ENCODE measurements at places on chromosomes 2 and 18.

GRCh38 chr2:232539298-232540231, at the start of gene CHRNG:
Gene CHRNG (plus strand): TSS chr2:232539692. CDS start chr2:232539748, 56 bp downstream.
- DNase-seq = no peak

- no peak for DNase-seq
Measured at GRCh38 chr2:96140941-96141623, 2.8 kb upstream of the ASTL start.

DNA sequence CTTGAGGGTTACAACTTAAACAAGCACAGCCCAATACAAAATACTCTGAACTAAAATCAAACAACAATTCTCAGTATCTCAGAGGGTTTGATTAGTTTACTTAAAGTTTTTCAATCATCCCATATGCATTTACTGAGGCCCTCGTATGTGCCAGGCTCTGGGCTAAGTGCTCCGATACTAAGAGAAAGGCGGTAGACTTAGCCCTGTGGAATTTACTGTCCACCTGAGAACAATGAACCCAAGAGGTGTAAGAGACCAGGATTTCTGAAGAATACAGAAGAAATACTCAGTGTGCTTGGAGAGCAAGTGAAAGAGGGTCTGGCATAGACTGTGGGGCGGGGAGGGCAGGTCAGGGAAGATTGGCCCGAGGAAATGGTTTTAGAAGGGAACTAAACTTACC, 25.1 kb upstream of the SCYGR1 start:
- DNase-seq = no peak

GRCh38 chr2:217512259-217512658, 490.5 kb downstream of the TNS1 start:
- DNase-seq = no peak

GRCh38 chr2:239943571-239943970, 81.6 kb downstream of the NDUFA10 start:
- DNase-seq = no peak

GRCh38 chr2:96404446-96405373, 69.1 kb downstream of the NCAPH start:
- no peak for DNase-seq

DNA sequence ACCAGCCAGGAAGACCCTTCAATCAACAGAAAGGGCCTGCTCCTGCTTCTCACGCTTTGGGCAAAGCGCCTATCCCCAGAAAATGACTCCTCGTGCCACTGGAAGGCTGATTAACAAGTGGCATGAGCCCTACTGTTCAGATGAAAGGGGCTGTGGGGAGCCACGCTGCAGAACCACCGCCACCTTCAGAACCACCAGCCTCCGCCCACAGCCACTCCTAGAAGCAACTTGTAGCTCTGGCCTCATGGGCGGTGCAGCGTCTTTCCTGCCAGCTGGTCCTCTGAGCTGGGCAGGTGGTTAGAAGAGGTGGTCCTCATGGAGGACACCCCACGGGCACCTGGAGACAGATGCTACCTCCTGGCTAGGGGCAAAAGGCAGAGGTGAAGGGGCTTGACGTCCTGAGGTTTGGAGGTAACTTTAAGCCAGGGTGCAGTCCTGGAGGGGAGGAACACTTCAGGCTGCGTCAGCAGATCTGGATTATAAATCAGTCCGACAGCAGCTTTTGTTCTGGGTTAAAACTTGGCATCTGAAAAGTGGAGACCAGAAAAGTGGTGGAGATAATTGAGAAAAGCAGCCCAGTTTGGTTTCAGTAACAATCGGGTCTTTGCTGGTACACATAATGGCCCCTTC, 861 bp upstream of the SEMA4C start:
- no peak for DNase-seq

DNA sequence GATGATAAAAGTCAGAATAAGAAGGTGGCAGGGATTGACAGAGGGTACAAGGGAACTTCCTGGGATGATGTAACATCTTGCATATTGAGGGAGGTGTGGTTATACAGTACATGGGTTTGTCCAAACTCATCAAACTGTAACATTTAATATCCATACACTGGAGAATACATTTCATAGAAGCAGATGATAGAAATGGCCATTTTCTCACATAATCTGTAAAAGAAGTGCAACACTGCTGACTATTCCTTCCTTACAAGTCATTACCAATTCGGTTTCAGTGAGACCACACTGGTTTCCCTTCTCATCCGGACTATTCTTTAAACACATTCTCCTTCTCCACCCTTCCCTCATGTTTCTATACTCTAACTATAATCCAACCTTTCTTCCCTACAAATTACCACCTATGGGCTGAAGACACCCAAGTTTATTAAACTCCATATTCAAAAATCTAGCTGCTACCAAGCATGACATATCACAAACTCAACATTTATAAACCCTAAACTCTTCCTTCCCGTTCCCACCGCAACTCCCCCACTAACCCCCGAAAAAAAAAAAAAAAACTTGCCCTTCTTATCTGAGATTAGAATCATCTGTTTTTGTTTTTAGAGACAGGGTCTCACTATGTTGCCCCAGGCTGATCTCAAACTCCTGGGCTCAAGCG, 1.6 kb downstream of the COX7A2L start:
- DNase-seq = no peak

DNA sequence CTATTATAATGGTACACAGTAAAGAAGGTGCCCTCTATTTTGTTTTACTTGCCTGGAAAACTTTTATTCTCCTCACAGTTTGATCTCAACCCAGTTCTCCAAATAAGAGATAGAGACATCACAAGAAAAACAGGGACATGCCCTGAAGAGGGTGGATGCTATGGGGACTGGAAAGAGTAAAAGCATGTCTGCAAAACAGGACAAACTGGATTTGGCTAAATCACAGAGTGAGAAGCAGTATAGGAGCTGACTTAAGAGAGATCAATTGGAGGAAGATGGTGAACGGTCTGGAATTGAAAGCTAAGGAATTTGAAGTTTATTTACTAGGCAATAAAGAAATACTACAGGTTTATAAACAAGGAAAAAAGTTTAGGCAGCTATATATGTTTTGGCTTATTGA, 33.0 kb downstream of the SP140L start:
- no peak for DNase-seq

DNA sequence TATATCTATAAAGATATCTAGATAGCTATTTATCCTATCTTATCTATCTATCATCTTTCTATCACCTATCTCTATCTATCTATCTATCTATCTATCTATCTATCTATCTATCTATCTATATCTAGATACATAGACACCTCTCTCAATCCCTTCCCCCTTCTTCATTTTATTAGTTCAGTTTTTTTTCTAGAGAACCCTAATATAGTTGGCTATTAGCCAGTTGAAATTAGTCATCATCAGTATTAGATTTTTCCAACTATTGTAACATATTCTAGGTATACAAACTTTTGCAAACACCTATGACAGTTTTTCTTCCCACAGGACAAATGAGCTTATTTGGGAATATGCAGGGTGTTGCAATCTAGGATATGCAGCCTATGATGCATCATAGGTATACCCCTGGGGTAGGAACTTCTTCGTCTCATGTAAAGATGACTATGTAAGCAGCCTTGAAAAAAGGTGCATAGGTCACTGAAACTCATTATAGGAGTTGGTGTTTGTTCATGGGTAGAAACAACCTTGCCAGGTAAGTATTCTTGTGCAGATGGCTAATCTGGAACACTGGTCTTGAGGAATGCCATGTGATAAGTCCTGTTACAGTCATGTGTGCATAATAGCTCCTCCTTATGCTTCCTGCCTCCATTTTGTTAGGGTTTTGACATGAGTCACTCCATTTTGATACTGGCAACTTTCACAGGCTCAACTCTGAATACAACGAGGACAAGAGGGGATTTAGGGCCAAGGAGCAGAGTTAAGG, 160.7 kb upstream of the ZSWIM2 start:
- DNase-seq = no peak

- no peak for DNase-seq
Measured at GRCh38 chr18:61502472-61502871, 169.2 kb downstream of the CDH20 start.

GRCh38 chr2:72126186-72127100, 21.2 kb downstream of the CYP26B1 start:
- no peak for DNase-seq

- no peak for DNase-seq
Measured at GRCh38 chr2:191950132-191950874, 103.4 kb upstream of the CAVIN2 start.

DNA sequence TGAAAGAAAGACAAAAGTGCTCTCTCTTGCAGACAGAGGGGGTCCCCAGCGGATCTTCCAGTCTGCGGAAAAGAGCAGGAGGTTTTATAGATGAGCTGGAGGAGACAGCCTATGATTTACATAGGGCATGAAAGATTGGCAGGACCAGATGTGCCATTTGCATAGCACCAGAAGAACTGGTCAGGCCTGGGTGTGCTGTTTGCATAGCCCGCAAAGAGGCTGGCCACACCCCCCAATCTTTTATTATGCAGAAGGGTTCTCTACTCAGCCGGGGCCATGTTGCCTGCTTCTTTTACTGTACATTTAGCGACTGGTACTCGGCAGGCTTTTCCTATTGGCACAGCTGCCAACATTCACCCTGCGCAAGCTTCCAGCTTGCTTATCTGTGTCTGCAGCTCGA, 317.6 kb downstream of the GALR1 start:
- no peak for DNase-seq

GRCh38 chr2:230443541-230443940, 27.5 kb downstream of the SP100 start:
- DNase-seq = no peak

Data from stimulated activated CD8-positive, alpha-beta memory T cell treated with anti-CD3 and anti-CD28 coated beads, Interleukin-15, amount 100 ng/mL, for 48 hours (primary cell).